Suppressor macrophage (primary cell): ENCODE measurements at places on chromosomes 5 and 9.

- peak; percentile 25 for DNase-seq
Measured at GRCh38 chr5:17143335-17143734, 74.1 kb upstream of the BASP1 start.

- no peak for DNase-seq
Measured at GRCh38 chr5:93677359-93677891, 64.0 kb downstream of the POU5F2 start.

GRCh38 chr9:14103115-14103514, 210.8 kb downstream of the NFIB start:
- DNase-seq, result no peak

DNA sequence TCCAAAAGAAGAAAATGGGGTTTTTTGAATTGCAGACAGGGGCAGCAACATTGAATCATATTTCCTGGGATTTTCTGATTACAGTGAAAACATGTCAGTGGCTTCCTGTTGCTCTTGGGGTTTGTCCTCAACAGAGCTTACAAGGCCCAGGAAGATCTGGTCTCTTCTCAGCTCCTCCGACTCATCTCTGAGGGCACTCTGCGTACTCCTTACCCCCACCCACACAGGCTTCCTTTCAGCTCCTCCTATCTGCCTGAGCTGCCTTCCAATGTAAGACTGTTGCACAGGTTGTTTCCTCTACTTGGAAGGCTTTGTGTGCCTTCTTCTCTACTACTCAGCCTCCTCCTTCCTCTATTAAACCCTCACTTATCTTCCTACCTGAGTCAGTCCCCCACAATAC, 245.1 kb upstream of the MEF2C start:
- peak; percentile 22 for DNase-seq

DNA sequence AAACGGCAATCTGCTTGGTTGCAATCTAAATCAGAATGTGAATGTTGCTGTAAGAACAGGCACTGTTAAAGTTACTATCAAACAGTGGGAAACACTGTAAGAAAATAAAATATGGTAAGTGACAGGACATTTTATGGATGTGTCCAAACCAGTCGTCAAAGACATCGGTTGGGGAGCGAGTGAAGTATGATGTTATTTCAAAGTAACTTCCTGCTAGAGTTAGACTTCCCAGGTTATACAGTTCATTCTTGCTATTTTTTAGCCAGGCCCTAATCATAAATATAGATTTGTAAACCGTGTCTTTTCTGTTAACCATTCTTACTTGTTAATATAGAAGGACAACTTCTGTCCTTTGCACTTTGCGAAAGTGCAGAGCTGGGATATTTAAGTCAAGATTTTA, 30.2 kb downstream of the LIX1 start:
- DNase-seq, result no peak

DNA sequence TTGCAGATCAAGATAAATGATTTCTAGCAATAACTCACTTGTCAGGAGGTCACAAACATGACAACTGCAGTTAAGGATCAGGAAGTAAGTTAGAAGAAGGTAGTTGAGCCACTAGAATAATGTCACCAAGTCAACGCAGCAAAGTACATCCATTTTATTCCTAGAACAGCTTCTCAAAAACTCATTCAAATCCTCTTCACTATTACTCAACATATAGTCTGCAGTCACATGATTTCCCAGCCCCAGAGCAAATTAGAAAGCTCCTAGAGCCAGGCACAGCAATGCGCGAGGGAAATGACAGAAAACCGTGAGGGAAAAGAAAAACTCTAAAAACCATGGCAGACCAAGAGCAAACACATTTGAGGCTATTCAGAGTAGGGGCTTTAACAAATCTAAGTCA, 49.9 kb upstream of the ZNF622 start:
- no peak for DNase-seq

GRCh38 chr5:135491552-135492318, 39.6 kb upstream of the TIFAB start:
- DNase-seq, result no peak

DNA sequence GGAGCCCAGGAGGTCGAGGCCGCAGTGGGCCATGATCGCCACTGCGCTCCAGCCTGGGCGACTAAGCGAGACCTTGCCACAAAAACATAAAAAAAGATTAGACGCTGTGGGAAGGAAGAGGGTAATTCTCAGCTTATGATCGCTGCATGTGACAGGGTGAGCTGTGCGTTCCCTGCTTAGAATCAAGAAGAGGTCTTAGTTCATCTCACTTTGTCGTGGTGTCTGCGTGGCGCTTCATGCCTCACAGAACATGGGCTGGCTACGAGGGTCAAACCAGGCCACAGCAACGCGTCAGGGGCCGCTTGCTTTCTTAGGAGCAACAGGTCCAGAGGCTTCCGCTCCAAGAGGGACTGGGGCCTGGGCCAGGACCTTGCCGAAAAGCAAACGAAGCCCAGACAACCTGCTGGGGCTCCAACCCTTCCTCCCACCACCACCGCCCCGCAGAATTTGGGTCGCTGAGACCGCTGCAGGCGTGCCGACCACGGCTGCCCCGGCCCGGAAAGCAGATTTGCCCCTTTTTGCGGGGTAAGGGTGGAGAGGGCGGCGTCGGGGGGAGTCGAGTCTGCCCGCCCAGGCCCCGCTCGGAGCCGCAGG, 10.0 kb upstream of the GRIN1 start:
- DNase-seq, result no peak

DNA sequence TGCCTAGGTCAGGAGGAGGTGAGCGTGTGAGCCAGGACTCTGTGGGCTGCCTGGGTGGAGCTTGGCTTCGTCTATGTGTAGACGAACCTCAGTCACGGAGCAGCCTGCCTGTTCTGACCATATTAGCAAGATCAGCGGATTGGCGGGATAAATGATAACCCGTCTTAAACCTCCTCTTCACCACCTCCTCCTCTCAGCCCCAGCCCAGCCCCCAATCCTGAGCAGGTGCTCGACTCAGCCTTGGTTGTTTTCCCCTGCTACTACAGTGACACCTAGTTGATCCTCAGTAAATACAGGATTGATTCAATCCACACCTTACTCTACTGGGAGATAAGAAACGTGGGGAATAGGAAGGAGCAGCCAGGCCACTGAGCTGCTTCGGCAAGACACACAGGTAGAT, 286.1 kb downstream of the IRX2 start:
- DNase-seq, result no peak

- DNase-seq, result no peak
Measured at GRCh38 chr5:180689071-180689694, 39.8 kb upstream of the FLT4 start.

GRCh38 chr5:154712518-154713437, 42.4 kb upstream of the LARP1 start:
- DNase-seq, result no peak

DNA sequence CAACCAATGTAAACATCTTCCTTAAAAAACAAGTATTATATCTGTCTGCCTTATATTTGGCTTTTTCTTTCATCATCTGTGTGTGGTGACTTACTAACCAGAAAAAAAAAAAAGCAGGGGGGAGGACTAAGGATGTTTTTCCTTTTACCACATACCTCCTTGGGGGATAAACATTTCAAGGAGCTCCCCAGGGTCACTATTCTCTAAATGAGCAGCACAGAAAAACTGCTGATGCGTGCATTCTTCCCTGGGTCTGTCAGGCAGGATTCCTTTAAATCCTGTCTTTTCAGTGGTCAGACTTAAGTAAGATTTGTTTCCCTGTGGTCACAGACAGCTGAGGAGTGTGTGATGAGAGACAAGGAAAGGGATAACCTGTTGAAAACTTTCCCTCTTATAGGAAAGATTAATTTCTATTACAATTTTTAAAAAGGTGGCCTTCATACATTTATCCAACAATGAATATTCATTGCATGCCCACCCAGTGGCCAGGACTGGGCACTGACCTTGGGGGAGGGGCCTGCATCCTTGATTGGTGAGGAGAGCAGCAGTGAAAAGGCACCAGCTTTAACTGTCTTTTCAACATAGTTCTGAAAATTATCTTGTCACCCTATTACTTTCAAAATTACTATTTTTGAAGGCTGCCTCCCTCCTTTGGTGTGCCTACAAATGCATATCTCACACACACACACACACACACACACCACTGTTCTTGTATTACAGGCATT, 123.1 kb downstream of the TLE4 start:
- DNase-seq, result no peak

DNA sequence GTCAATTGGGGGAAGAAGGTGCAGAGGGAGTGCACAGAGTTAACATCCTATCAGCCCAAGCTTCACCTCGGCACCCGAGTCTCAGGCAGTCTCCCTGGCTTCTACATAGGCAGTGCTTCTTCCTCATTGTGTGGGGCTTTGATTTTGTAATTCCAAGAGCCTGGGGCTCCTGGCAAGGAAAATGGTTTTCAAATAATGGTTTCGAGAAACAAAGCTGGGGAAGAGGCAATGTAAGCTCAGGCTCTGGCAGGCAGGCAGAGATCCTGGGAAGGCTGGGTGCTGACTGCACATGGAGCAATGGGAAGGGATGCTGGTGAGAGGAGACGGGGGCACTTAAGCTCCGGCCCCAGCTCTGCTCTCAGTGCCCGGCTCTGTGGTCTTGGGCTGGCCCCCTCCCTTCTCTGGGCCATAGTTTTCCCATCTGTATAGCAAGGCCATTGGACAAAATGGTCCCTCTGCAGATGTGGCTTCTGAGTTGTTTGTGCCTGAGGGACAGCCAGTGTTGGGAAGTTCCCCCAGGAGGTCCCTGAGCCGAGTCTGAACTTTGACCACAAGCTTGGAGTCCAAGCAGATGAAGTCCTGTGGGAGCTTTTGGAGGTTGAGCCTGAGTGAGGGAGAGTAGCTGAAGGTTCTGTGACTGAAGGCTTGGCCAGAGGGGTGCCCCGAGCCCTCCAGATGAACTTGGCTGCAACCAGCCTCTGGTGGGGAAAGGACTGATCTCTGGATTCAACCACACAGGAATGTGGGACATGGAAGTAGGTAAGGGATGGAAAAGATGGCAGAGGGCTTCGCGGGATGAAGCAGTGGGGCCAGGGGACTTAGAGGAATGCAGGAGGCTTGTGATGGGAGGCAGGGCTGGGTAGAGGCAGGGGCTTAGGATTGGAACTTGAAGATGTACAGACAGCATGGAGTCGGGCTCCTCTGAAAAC, 28.5 kb upstream of the IL17B start:
- no peak for DNase-seq

- no peak for DNase-seq
Measured at GRCh38 chr9:100759215-100759614, 181.3 kb downstream of the CAVIN4 start.

DNA sequence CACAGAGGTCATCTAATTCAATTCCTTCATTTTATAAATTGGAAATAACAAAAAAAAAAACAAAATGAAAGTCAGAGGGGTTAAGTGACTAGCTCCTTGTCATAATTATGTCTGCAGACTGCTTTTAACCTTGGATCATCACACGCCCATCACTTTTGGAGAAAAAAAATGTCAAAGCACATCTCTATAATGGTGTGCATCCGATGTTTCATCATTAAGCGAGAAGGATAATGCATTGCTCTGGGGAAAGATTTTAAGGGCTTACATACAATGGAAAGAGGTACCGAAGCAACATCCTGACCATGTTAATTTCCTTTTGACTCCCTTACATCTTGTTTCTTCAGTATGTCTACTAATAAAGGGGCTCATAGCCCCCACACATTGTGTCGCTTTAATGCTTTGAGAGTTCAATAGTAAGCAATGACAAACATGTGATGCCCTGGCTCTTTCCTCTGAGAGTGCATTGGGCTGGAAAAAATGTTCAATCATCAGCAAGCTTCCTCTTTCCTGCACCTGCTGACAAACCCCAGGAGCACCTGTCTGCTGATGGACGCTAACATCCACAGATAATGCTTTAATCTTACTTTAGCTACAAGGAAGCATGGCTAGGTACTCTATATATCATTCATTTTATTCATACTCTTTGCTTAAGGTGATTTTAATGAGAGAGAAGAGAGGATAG, 242.2 kb downstream of the SMARCA2 start:
- no peak for DNase-seq

GRCh38 chr5:149153751-149154610, 12.7 kb downstream of the ABLIM3 start:
- DNase-seq, result peak; percentile 88

- no peak for DNase-seq
Measured at GRCh38 chr9:124496075-124496449, 11.1 kb downstream of the NR5A1 start.
